CD8-positive, alpha-beta memory T cell (primary cell): ENCODE measurements at places on chromosomes 2 and 18. TPM values are rescaled to one million over a fixed set of nuclear protein-coding genes. Genes with fewer than 3 reads are reported as not detected.

KATNAL2 gene
- 0.54 TPM for polyA plus RNA-seq

POTEJ gene
- polyA plus RNA-seq = not detected

MC5R gene
- polyA plus RNA-seq = not detected

- H3K4me3 ChIP-seq = no peak overlapping the region
- no peaks in the 10 kb centered on the region for H3K27me3 ChIP-seq
- H3K27ac ChIP-seq = no peak overlapping the region
- DNase-seq = no peak
- no peaks in the 10 kb centered on the region for H3K4me1 ChIP-seq
These were observed 32.3 kb upstream of the REG3A start for GRCh38 chr2:79191816-79192215.

GRCh38 chr2:68837861-68838341 lies 33.3 kb downstream of the BMP10 start:
- H3K4me1 ChIP-seq = peaks cover 8% of the 10 kb centered on the region
- H3K36me3 ChIP-seq = no peaks in the 10 kb centered on the region
- H3K27me3 ChIP-seq = no peaks in the 10 kb centered on the region
- no peak overlapping the region for H3K4me3 ChIP-seq
- DNase-seq = no peak
- no peak overlapping the region for H3K27ac ChIP-seq

GRCh38 chr18:46917108-46917802 lies at the start of the genes KATNAL2 and PIAS2:
KATNAL2 (plus strand) TSS chr18:46917602; CDS start chr18:46946873, 29,271 bp downstream.
PIAS2 (minus strand) TSS chr18:46917507; CDS start chr18:46917345, 162 bp downstream.
- DNase-seq = peak; percentile 73
- peak within 1 kb of the TSS; percentile 79 for H3K4me3 ChIP-seq
- H3K4me1 ChIP-seq = peaks cover 23% of the 10 kb centered on the region
- peak within 1 kb of the TSS; percentile 56 for H3K27ac ChIP-seq
- no peaks in the 10 kb centered on the region for H3K27me3 ChIP-seq
- H3K36me3 ChIP-seq = no peaks in the 10 kb centered on the region
